ENCODE measurements at places on chromosomes 4 and X.

GRCh38 chr4:180926277-180926676 is 1316.9 kb upstream of the TENM3 start:
- DNase-seq = no peak

DNA sequence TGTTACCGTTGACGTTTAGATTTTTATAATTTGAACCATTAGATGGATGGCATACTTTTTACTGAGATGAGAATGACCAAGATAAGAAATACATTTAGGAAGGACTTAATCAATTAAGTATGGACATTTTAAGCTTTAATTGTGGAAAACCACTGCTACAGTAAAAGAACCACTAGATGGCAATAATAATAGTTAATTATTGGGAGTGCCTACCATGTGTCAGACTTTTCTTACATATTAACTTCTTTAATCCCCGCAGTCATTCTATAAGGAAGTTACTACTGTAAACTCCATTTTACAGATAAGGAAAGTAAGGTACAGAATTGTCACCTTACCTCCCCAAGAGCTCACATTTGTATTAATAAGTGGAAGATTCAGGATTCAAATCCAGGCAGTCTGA is 48.5 kb upstream of the MYOZ2 start:
- no peak for DNase-seq

DNA sequence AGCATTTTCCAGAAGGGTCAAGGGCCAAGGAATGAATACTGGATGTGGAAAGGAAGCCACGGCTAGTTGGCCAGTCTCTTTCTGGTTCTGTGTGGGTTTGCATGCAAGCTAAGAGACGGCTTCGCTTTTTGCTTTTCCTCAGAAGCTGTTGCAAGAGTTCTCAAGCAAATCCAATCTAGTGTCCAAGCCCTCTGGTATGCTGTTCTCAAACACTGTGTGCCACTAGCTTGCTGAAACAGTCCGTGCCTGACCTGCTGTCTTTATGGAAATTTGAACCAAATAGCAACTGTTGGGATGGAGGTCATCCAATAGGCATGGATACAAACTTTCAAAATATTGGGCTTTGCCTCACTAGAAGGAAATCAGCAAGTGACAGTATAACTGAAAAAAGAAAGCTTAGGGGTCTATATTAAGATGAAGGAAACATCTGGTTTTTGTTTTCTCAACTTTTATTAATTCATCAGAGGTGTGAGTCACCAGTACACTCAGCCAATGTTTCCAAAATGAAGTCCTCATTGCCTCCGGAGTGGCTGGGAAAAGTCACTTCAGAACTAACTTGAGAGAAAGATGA is 70.5 kb downstream of the SLC9A6 start:
- DNase-seq = no peak

DNA sequence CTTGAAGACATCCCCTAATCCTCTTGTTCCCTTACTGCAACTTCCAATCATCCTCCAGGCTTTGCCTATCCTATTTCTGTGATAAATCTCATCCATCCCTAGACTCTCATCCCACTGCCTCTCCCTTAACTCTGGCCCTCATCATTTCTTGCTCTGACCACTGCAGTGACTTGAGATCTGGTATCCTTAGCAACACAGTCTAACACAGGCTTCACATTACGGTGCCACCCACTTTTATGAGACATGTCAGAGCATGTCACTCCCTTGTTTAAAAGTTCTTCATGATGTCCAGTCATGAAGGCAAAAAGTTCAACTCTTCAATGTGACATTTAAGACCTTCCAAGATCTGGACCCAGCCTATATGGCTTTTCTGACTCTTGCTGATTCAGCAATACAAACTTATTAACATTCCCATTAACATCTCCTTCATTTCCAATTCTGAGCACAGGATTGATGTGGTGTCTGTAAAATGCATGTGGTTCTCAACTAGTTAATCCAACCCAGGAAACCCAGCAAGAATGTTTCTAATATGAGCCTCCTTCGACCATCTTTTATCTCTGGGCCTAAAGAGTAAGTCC is 64.0 kb downstream of the OR13H1 start:
- no peak for DNase-seq

- no peak for DNase-seq
Observed at GRCh38 chrX:42976746-42977366, 198.9 kb upstream of the PPP1R2C start.

DNA sequence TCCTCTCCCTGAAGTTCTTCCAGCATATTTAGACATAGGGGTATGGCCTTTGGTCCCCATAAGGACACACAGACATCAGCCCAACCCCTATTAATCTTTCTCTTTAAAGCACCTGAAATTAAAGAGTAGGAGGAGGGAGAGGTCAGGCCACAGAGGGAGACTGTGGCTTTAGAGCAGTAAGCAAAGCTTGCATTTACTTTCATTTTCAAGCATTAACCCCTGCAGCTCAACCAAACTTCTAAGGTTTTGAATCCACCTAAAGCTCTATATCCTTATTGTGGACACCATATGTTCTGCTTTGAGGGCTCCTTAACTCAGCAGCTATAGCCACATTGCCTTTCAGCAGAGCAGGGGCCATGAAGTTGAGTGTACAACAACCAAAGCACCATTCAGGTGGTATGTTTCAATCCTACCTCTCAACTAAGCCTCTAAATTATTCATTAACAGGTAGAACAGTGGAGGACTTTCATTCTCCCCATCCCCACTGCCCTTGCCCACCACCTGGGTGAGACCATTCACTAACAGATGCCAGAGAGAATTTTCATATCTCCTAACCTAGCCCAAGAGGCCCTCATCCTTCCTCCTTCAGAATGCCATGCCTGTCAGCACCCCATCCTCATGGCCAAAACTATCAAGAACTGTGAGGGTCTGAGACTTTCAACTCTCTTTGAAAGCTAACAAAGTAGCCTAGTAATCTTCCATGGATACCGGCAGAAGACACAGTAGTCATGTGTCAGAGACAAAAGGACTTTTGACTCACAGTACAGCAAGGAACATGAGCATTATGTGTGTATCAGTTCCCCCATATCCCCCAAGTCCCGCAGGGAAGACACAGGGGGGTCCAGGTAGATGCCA is 20.8 kb downstream of the LIN54 start:
- DNase-seq = no peak

GRCh38 chr4:76830964-76831703 is 66.8 kb downstream of the SOWAHB start:
- DNase-seq = no peak
